Stimulated activated CD4-positive, alpha-beta T cell treated with anti-CD3 and anti-CD28 coated beads, Interleukin-1b, Interleukin-23, amount 100 ng/mL, for 24 hours (primary cell): ENCODE measurements at places on chromosomes 12 and 14.

DNA sequence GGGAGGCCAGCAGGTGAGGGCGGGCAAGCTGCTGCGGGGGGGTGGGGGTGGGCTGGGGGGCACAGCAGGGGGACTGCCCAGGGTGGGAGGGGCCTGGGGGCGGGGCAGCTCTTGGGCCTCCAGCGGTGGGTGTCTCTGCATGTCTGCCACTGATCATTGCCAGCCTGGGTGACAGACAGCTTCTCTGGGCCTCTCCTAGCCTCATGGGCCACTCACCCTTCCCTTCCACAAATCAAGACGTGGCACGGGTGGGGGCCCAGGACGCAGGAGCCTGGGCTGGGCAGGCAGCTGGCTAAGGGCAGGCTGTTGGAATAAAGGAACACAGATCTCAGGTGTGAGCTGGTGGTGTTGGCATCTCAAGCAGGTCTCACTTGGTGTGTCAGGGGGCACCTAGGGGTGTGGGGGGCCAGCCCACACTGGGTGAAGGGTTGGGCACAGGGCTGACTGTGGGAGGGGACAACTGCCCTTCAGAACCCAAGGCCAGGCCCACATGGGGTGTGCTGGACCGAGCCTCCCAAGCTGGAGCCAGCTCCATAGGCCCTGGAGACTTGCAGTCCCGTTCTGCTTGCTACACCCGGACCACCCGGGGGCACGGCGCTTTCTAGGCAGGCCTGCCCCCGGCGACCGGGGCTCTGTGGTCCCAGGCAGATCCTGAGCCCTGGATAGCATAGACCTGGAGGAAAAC is 3.0 kb downstream of the TEDC1 start:
- no peak for DNase-seq

DNA sequence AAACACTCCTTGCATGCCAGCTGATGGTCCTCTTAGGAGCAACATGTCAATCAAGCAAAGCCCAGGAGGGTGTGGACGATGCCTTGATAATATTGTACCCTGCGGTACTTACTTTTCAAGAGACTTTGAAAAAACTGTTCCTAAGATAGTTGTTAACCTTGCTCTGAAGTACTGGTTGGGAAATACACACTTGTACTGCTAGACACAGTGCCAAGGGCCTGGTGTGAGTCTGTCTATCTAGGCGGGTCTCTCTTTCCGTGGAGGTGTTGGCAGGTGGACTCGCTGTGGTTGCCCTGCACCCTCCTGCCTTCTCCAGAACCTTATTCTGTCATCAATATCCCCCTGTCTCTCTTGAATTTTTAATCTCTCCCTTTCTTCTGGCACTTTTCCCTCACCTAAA is 189.4 kb downstream of the NRXN3 start:
- DNase-seq: no peak

GRCh38 chr14:44756554-44756953 is 205.2 kb downstream of the KLHL28 start:
- no peak for DNase-seq

- peak; percentile 5 for DNase-seq
Measured at GRCh38 chr14:81400852-81401251, 728 bp upstream of the STON2 start.

DNA sequence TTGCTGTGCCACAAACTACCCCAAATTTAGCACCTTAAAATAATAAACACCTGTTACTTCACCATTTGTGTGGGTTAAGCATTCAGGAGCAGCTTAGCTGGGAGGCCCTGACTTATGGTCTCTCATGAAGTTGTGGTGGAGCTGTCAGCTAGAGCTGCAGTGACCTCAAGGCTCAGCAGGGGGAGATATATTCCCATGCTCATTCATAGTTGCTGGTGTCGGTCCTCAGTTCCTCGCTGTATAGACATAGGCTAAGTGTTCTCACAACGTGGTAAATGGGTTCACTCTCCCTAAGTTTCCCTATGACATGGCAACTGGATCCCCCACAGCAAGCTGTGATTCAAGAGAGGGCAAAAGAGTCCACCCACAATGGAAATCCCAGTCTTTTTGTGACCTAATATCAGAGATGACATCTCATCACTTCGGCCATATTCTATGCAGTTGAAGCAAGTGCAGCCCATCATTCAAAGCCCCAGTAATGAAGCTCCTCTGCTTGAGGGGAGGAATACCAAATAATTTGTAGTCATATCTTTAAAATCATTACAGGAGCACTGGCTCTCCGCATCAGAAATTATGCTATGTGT is 41.1 kb downstream of the PRB3 start:
- no peak for DNase-seq

DNA sequence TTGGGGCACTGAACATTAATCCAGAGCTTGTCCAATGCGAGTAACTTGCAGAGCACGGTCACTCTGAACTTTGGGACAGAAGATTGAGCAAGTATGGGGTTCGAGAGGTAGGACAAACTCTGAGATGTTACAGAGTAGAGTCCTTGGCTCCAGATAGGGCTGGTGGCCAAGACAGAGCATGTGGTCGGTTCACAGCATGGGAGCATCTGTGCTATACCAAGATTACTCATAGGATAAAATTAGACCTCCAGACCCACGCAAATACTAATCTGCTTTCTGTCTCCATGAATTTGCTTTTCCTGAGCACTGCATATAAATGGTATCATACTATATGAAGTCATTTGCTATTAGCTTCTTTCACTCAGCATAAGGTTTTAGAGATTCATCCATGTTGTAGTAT is 93.4 kb upstream of the TBX5 start:
- no peak for DNase-seq

DNA sequence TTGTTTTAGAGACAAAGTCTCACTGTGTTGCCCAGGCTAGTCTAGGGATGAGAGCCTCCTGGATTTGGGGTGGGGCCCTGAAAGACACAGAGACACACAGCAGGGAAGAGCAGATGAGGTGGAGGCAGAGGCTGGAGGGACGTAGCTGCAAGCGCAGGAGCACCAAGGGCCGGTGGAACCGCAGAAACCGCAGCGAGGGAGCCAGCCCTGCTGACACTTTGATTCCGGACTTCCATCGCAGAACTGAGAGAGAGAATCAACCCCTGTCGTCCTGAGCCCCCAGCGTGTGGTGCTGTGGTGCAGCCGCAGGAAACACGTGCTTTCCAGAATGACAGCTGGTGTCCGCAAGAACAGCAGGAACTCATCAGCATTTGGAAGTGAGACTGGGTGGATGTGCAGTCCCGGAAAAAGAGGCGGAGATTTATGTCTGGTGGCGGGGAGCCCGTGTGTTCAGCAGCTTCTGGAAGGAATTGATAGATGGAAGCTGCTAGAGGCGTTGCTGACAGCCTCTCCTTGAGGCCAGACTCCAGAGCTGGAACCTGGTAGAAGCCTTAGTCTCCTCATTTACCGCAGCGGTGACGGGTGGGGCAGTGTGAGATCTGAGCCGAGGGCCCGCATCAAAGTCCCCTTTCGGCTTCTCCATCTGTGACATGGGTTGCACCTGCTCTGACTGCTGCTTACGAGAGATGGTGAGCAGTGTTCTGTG is 21.9 kb upstream of the KLC1 start:
- no peak for DNase-seq

GRCh38 chr12:8014836-8015235 is 17.7 kb upstream of the FOXJ2 start:
- DNase-seq: no peak

GRCh38 chr12:88172844-88173407 is 30.8 kb downstream of the TMTC3 start:
- no peak for DNase-seq

DNA sequence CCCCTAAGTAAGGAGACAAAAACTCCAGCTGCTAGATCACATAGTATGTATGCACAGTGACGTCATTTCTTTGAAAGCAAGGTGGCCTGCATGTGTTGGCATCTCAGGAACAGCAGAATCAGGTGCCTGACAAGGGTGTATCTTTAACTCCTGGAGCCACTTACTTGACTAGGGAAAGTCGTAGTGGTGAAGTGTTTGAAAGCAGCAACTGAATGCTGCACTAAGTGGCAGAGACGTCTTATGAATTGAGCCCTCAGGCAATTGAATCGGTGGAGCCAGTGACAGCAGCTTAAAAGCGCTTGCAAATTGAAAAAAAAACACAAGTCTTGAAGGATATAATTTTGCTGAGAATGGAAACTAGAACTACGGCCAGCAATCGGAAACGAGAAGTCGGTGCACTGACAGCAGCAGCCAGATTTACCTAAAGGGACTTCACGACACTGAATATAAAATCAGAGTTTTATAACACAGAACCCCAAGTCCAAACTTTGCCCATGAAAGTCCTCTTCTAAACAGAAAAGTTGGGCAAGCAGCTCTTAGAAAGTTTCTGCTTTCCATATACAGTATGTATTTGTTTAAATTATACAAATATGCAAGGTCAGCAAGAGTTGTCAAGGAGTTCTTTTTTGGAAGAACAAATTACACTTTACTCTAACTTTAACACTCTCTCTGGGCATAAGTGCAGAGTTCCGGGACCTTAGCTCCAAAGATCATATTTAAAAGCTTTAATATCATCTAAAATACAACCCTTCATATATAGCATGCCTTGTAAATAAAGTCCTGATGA is 1.1 kb downstream of the IGF1 start:
- no peak for DNase-seq

- no peak for DNase-seq
Measured at GRCh38 chr12:20505056-20505455, 136.7 kb downstream of the PDE3A start.

GRCh38 chr12:12660201-12660600 is 35.8 kb downstream of the GPR19 start:
- DNase-seq: no peak

GRCh38 chr14:50233951-50234250 is 2.5 kb upstream of the SOS2 start:
- no peak for DNase-seq

DNA sequence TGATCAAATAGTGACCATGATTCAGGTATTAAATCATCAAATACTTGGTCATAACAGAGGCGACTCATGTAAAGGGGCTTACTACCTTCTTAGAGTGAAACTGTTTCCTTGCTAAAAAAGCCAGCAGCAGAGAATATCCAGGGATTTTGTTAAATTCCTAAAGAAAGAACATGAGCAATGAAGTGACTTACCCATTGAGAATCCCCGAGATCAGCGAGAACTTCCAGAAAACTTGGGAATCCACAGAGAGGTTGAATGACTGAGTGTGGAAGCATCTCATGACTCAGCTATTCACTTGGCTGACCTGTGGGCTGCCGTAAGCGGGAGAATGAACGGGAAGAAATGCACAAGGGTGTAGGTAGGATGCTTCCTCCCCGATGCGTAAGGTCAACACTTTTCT is 85.3 kb upstream of the KCNA1 start:
- DNase-seq: no peak

DNA sequence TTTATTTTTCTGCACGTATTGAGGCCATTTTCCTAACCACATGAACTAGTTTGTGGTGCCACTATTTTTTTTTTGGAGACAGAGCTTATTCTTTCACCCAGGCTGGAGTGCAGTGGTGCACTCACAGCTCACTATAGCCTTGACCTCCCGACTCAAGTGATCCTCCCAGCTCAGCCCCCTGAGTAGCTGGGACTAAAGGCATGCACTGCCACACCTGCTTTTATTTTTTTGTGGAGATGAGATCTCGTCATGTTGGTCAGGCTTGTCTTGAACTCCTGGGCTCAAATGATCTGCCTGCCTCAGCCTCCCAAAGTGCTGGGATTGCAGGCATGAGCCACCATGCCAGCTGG is 60.1 kb downstream of the DIP2B start:
- DNase-seq: no peak

DNA sequence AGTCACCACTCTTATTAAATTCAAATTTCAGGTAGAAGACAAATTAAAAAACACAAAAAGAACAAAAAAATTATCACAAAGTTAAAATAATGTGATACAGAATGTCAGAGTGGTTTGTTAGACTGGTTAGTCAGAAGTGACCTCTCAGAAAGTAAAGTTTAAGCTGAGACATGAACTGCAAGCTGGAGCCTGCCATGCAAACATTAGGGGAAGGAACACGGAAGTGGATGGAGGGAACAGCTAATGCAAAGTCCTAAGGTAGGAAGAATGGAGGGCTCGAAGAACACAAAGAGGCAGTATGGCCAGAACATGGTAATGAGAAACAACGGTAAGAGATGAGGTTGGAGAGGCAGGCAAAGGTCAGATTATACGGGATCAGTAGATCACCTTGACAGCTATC is 41.7 kb downstream of the WDHD1 start:
- no peak for DNase-seq

DNA sequence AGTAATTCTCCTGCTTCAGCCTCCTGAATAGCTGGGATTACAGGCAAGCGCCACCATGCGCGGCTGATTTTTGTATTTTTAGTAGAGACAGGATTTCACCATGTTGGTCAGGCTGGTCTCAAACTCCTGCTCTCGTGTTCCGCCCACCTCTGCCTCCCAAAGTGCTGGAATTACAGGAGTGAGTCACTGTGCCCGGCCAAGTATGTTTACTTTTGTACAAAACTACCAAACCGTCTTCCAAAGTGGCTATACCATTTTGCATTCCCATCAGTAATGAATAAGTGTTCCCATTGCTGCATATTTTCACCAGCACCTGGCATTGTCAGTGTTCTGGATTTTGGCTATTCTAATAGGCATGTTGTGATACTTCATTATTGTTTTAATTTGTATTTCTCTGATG is 8.4 kb upstream of the KRT6A start:
- no peak for DNase-seq

DNA sequence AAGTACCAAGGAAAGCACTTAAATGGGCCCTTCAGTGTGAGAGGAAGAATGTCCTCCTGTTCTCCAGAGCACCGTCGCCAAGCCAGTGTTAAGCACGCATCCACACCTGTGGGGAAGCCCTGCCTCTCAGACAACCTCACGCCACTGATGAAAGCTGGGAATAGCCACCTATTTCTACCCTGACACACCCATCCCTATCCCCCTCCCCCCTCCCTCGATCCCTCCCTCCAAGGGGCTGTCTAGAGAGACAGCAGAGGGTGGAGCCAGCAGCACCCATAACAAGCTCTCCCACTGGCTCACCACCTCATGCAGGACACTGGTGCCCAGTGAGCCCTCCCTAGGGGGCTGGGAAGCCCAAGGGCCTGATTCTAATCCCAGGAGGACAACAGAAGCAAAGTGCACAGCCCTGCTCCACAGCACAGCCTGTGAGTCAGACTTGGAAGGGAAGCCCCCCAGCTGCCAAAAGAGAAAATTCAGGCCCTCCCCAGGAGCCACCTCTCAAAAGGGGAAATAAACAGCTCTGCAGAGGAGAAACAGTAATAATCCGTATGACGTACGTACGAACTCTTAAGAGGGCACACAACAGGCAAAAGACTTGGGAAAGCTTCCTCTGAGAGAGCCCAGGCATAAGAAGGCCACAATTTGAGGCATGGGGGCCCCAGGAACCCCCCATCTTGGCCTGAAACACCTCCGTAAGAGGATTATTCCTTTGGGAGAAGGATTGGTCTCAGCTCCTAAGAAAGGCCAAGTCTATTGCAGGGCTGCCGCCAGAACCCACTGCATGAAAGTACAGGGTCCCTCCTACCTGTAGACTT is 7.8 kb downstream of the PITPNM2 start:
- DNase-seq: no peak

DNA sequence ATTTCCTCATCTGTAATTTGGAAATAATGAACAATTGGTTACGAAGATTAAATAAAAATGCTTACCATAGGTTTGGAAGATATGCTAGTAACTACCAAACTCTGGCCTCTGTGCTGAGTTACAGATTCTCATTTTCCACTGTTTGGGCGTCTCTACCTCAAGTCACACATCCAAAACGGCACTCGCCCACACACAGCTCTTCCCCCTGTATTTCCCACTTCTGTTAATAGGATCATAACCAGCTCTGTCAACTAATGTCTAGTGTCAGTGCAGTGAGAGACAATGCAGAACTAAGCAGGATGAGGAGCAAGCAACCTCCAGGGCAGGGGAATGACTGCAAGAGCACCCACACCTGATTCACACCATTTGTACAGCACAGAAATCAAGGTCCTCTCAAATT is 10.9 kb upstream of the SYCP3 start:
- DNase-seq: no peak

- DNase-seq: no peak
Measured at GRCh38 chr12:121364683-121365121, 12.5 kb upstream of the ANAPC5 start.
